ENCODE measurements at places on chromosomes 7 and 10.

DNA sequence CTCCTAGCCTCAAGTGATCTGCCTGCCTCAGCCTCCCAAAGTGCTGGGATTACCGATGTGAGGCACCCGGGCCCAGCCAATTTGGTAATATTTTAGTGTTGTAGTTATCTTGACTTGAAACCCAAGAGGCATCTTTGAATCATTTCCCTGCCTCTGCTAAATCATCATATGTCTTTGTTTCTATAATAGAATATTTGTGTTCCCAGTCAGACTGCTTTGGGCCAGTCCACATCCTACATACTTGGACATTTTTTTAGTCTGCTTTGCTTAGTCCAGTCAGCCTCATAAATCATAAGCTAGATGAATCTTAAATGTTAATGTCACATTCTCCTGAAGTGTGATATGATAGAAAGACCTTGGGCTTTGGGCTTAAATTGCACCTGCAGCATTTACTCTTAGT lies 5.9 kb downstream of the STAM start:
- no peak for DNase-seq

DNA sequence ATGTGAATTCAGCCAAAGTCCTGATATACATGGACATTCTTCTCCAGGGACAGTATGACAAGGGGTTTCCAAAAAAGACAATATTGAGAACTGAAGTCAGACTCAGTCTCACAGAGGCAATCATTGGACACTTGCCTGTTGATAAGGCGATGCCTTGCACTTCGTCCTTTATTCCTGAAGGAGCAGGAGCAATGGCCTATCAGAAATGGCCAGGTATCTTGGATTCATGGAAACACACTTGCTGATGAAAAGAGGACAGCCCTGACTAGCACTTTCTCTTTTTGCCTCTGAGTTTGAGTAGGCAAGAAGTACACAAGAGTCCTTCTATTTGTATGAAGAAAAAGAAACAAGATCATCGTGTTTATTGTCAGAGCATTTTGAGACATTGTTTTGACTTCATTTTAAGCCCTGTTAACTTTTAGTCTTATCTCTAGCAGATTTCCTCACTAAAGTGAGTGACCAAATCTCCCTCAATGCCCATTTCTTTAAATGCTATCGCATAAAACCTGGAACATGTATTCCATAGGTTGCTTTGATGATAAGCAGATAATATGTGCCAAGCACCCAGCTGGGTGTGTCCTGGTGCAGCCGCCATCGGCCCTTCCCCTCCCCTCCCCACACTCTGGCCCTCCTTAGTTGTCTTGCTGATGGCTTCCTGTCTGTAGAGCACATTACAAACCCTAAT lies 26.6 kb downstream of the ST8SIA6 start:
- DNase-seq, result no peak

DNA sequence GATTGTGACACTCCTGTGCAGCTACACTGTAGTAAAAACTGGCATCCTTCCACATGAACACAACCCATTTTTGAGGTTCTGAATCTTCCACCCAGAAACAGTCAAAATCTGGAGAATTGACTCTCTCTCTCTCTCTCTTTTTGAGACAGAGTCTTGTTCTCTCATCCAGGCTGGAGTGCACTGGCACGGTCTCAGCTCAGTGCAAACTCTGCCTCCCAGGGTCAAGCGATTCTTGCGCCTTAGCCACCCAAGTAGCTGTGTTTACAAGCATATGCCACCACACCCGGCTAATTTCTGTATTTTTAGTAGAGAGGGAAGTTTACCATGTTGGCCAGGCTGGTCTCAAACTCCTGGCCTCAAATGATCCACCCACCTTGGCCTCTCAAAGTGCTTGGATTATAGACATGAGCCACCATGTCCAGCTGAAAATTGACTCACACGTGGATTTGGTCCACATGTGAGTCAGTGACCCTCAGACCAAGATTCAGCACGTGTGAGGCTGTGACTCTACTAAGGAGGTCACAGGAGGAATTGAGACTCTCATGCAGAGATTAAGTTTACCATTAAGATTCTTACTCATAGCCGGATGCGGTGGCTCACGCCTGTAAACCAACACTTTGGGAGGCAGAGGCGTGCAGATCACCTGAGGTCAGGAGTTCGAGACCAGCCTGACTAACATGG lies 12.1 kb upstream of the ZNF107 start:
- DNase-seq, result no peak

DNA sequence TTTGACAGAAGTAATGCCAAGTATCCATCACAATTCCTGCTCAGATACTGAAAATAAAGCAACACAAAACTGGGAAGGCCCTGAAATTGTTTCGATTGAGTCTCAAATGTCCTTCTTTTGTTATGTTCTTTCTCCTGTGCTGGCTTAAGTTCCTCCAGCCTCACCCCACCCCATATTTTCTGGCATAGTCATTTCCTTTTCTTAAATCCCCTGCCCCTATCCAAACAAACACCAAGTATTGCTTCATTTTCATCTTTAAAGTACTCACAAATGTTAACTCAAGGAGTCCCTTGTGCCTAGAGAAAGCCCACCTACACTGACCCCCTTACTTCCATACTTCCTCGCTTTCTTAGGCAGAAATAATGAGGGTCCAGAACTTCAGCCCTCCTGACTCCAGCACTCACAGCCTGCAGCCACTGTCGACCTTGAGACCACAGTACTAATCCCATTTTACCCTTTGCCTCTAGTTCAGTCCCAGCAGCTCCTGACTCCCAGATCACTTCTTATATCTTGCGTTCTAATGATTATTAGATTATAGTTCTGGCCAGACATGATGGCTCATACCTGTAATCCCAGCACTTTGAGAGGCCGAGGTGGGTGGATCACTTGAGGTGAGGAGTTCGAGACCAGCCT lies 73.2 kb upstream of the ST8SIA6 start:
- no peak for DNase-seq

- DNase-seq, result no peak
Measured at GRCh38 chr10:49131507-49132361, 2.1 kb downstream of the FAM170B start.

- DNase-seq, result no peak
Measured at GRCh38 chr10:63375859-63376258, 89.9 kb downstream of the JMJD1C start.

GRCh38 chr10:29670761-29671160 lies 36.0 kb upstream of the SVIL start:
- no peak for DNase-seq

DNA sequence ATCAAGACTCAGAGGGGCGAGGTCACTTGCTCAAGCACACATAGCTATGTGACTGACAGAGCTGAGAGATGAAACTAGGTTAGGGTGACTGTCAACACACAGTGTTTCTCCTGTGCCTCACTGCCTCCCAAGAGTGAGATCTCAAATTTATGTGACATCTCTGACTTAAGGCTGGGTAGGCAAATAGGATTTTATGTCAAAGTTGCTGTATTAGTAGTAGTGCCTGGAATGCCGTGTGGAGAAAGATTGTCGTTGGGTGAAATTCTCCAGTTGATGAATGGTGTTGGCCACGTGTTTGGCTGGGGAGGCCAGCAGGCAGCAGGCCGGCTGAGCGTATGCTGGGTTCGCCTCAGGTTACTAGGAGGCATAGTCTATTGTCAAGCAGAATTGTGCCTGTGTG lies 148.3 kb upstream of the BMPER start:
- DNase-seq, result no peak

GRCh38 chr7:126809188-126809587 lies 443.6 kb downstream of the GRM8 start:
- DNase-seq, result no peak

GRCh38 chr10:33112831-33113455 lies 154.9 kb upstream of the ITGB1 start:
- no peak for DNase-seq

DNA sequence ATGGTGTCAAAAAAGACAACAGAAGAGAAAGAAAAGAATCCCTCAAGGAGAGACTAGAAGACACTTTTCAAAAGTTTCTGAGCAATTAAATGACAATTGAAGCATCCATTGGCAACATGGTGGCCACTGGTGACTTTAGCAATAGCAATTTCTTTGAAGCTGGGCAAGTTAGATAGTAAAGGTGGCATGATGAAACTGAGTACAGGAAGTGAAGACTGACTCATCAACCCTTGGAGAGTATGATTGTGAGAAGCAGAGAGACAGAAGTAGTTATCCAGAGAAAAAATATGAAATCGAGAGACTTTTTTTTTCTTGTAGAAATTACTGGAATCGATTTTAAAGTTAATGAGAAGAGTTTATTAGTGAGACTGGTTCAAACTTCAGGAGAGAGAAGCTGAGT lies 52.5 kb downstream of the DGKB start:
- no peak for DNase-seq

GRCh38 chr10:29119374-29119773 lies 169.5 kb upstream of the LYZL1 start:
- no peak for DNase-seq

DNA sequence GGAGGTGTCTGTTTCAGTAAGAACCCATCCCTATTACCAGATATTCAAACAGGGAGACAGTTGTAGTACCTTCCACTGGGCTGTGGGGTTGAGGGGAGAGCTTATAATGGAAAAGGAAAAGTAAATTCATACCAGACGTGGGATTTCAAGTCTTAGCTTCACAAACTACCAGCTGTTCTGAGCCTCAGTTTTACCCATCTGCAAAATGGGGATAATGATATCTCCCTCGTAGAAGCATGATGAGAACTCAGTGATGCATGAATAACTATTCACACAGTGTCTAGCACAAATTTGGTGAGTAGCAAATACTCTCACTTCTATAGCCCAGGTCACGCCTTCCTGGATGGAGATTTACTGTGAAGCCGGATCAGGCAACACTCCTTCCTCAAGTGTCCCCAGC lies 29.1 kb upstream of the IKZF1 start:
- no peak for DNase-seq

- DNase-seq, result peak; percentile 33
Measured at GRCh38 chr7:37411444-37412034, 37.1 kb downstream of the ELMO1 start.

- peak; percentile 51 for DNase-seq
Measured at GRCh38 chr7:50339990-50340500, 35.5 kb downstream of the IKZF1 start.

- DNase-seq, result no peak
Measured at GRCh38 chr7:34365011-34365410, 293.0 kb upstream of the NPSR1 start.

- DNase-seq, result no peak
Measured at GRCh38 chr7:48387932-48388331, 216.7 kb downstream of the ABCA13 start.

DNA sequence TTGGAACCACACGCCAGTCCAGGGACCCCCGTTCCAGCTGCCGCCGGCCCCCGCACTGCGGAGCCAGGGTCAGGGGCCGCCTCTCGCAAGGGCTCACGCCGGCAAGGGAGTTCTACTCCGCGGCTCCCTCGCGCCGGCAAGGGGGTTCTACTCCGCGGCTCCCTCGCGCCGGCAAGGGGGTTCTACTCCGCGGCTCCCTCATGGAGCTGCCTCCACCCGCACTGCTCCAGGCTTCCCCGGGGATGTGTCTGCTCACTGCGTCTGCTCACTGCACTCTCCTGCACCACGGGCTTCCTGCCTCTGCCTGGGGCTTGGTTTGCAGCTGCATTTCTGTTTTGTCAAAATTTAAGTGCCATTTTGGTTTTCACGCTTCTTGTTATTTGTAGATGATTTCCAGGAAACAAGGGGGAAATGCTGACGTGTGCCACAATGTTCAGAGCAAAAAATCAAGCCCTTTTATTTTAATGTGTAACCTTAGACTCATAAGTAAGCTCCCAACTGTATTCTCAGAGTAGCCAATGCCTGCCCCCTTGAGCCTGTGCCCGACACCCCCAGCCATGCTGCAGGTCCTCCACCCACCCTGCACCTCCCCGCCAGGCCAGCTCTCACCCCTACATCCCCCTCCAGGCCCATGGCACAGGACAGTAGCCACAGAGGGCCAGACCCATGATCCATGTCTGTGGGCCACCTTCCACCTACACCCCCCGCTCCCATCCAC lies 246.2 kb downstream of the MAD1L1 start:
- DNase-seq, result no peak

DNA sequence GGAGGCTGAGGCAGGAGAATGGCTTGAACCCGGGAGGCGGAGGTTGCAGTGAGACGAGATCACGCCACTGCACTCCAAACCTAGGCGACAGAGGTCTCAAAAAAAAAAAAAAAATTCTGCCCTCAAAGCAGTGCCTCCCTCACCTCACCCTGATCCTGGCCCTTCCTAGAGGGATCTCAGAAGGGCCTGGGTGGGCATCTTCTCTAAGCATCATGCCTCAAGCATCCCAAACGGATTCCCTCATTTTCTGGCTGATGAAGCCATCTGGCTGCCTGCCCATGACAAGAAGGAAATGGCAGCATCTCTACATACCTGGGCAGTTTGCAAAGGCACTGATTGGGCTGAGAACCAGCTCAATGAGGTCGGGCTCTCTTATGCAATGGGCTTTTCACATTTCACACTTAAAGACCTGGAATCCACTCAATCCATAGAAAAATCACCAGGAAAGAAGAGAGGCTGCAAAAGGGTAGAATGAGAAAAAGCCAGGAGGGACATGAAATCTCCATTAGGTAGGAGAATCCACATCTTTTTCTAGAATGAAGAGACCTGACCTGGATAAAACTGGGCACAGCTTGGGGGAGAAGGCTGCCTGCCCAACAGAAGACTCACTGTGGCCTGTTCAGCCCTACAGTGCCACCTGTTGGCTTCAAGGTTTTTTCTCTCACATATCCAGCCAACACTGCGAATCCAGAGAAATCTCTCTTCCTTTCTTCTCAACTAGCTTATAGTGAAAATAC lies 48.1 kb downstream of the PDLIM1 start:
- no peak for DNase-seq
